Spinal cord (tissue), 10 donors: ENCODE measurements at places on chromosomes 6 and 20. TPM values are rescaled to one million over a fixed set of nuclear protein-coding genes. Genes with fewer than 3 reads are reported as not detected.

DNA sequence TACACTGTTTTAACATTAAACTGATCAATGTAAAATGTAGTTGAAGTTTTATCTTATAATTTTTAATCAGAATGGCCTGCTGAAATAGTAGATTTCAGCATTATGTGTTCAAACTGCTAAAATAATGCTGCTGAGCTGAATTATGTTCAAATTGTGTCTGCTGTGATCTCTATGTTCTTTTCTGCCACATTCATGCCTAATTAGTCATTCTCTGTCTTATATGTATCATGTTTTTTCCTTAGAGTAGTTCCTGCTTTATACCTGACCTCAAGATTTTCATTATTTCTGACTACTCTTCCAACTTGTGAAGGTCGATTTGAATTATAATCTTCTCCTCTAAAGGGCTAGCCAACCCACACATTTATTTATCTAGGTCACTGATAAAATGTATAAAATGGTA, 476.7 kb upstream of the EPHA7 start:
- DNase-seq: no peak
- H3K4me1 ChIP-seq: no peaks in the 10 kb centered on the region
- H3K36me3 ChIP-seq: no peaks in the 10 kb centered on the region
- no peak overlapping the region for H3K27ac ChIP-seq

Gene HLA-DQA1
- 0.57 TPM for polyA plus RNA-seq

Gene KIAA0408
- polyA plus RNA-seq: 60.2 TPM

DNA sequence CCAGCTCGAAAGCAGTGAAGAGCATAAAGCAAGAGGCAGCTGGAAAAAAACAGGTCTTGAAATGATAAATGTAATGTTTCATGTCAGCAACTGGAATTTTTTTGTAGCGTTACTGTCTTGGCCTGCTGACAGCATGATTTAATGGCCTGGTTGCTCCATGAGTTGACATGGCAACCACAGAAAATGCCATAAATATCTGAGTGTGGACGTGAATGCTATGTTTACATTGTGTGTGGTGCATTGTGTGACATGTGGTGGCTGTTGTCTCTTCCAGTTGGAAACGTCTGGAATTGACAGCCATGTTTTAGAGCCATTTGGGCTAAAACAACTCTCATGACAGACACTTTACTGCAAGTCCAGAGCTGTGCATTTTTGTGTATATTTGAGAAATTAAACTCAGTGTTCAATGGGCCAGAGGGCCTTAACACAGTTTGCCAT, 170.0 kb downstream of the FOXA2 start:
- DNase-seq: no peak
- no peak overlapping the region for H3K4me3 ChIP-seq
- no peaks in the 10 kb centered on the region for H3K4me1 ChIP-seq

DNA sequence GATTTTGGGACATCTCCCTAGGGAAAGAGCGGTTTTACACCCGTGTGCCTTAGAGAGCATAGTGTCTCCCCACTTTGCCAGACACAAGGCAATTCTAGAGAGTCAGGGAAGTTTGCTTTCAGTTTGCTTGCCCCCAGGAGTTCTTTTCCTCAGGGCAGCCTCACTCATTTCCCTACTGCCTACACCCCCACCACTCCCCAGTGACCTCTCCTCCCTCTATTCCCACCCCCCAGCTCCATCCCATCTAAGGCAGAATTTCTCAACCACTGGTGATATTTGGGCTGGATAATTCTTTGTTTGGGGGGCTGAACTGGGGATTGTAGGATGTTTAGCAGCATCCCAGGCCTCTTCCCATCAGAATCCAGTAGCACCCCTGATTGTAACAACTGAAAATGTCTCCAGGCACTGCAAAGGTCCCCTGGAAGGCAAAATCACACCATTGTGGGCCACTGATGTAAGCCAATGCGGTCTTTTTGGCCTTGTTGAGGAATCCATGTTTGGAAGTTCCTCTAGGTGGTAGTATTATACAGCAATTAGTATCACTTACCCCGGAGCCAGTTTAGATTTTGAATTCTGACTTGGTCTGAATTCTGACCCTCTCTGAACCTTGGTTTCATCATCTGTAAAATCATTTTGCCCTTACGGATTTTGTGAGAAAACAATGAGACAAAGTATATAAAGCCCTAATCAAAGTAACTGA, 1.3 kb downstream of the EPPIN start:
- no peaks in the 10 kb centered on the region for H3K27me3 ChIP-seq
- H3K4me1 ChIP-seq: no peaks in the 10 kb centered on the region
- no peaks in the 10 kb centered on the region for H3K36me3 ChIP-seq

Gene RAB44
- polyA plus RNA-seq: not detected

Gene DOK5
- polyA plus RNA-seq: 36.6 TPM

DNA sequence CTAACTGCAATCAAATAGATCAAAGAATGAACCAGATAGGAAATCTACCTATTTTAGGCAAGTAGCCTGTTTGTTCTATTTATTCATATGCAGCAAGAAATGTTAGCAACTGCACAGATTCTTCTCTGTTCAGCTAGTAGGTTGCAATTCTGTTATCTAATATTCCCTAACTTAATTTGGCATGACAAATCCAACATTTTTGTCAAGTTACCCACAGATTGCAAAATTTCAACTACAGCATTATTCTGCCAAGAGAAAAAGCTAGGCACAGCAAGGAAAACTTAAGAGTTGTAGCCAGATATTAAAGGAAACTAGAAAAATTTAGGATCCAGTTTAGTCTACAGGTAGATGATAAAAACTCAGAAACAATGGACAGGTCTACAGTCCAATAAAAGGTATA, 104.4 kb upstream of the SYNCRIP start:
- H3K4me1 ChIP-seq: no peaks in the 10 kb centered on the region
- no peak for DNase-seq
- H3K27me3 ChIP-seq: no peaks in the 10 kb centered on the region
- no peak overlapping the region for H3K4me3 ChIP-seq
